ENCODE measurements at places on chromosomes 3 and 15.

DNA sequence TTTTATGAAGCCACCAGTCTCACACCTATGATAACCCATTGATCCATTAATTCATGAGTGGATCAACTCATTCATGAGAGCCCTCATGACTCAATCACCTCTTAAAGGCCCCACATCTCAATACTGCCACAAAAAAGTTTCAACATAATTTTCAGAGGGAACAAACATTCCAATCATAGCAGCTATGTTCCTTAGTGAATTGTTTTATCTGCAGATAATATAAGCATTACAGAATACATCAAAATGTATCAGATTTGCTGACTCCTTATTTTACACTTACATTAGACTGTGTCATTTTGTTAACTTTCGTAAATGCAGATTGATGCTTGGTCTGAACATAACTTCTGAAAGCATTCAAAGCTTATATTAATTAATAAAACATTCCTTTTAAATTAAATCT is 155.3 kb upstream of the MBNL1 start:
- no peak for DNase-seq

GRCh38 chr15:44956388-44956787 is at the start of gene TERB2:
Gene TERB2 (plus strand): TSS chr15:44956687. CDS start chr15:44956719, 32 bp downstream.
- DNase-seq = no peak

- no peak for DNase-seq
Measured at GRCh38 chr15:64502551-64502950, 42.2 kb downstream of the ZNF609 start.

- no peak for DNase-seq
Measured at GRCh38 chr15:41992151-41992802, 19.9 kb upstream of the EHD4 start.

- no peak for DNase-seq
Measured at GRCh38 chr3:157469561-157470294, 33.1 kb downstream of the PTX3 start.

- no peak for DNase-seq
Measured at GRCh38 chr15:99729920-99730319, 3.3 kb downstream of the LYSMD4 start.

GRCh38 chr3:48797626-48798025 is 50.0 kb downstream of the PRKAR2A start:
- no peak for DNase-seq

DNA sequence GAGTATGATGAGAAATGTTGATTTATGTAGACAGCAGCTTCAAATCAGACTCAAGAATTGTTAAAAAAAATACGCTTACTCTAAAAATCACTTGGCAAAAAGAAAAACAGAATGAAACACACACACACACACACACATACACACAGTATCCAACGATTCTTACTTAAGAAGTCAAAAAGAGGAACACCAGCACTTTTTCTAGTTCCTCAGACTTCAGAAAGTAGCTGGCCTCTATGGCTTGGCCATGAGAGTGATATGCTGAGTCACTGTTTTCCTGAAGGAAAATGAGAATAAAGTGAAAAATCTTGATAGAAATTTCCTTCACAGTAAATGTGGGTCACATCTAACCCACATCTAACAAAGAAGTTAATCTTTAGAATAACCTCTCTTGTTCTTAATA is 22.1 kb downstream of the CNTN3 start:
- no peak for DNase-seq

GRCh38 chr3:192373586-192373985 is 353.8 kb downstream of the FGF12 start:
- DNase-seq = no peak

DNA sequence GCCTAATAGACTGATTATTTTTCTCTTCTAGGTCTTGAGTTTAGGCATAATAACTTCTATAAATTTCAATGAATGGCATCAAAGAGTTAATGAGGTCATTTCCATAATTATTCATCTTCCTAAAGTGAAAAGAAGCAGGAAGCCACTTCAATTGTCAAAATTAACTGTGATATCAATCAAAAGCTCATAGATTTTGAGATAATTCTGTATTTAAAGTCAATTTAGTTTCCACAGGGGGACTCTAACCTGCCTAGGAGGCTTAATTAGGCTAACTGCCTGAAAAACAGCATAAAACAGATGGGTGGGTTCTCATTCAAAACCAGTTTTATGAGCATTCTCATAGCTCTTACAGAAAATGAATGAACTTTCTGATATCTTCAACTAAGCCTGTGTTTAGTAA is 177.8 kb downstream of the OTOL1 start:
- DNase-seq = no peak

GRCh38 chr15:56351353-56351752 is 13.9 kb upstream of the TEX9 start:
- DNase-seq = no peak

DNA sequence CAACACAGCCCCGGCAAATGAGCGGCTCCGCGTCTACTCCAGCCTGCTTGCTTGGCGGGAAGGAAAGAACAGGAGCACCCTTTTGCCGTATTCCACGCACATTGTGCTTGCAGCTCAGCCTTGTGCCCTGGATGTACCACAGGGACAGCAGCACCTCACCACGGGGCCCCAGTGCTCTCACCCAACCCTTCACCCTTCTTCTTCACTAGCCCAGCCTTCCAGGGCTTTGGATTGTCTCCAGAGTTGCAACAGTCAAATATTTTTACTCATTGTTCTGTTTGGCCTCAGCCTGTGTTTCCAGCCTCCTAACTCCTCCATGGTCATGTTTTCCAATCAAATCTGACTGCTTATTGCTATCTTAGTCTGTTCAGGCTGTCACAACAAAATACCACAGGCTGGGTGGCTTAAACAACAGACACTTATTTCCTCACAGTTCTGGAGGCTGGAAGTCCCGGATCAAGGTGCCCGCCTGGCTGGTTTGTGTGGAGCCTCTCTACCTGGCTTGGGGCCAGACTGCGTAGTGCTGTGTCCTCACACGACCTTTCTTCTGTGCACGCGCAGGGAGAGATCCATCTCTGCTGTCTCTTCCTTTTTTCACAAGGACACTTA is 79.2 kb upstream of the ABHD17C start:
- DNase-seq = no peak

- no peak for DNase-seq
Measured at GRCh38 chr3:172746475-172746874, 4.1 kb upstream of the ECT2 start.

DNA sequence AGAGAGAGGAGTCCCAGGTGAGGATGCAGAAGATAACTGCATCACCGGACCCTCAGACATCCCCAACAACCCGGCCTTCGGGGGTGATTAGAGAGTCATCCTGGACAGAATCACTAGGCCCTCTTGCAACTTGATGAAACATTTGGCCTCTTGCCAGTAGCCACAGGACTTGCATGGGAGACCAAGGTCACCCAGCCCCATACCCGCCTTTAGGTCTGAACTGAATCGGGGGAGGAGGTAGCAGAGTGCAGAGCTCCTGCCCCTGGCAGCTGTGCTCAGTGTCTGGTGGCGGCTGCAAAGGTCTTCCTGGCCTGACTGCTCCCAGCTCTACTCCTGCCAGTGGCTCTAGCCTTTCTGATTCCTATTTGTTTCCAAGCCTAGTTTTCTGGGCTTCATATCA is 12.4 kb downstream of the PIF1 start:
- DNase-seq = no peak

Measured in stimulated activated CD8-positive, alpha-beta memory T cell treated with anti-CD3 and anti-CD28 coated beads, Interleukin-15, amount 100 ng/mL, for 4 hours (primary cell).